ENCODE measurements at places on chromosomes 2 and 18. TPM values are rescaled to one million over a fixed set of nuclear protein-coding genes. Genes with fewer than 3 reads are reported as not detected.

- H3K27ac ChIP-seq: no peak overlapping the region
- no peak for DNase-seq
- H3K27me3 ChIP-seq: no peaks in the 10 kb centered on the region
- H3K4me1 ChIP-seq: no peaks in the 10 kb centered on the region
- no peak overlapping the region for H3K4me3 ChIP-seq
- no peaks in the 10 kb centered on the region for H3K36me3 ChIP-seq
These were observed 122.8 kb upstream of the FHL2 start for GRCh38 chr2:105521616-105522015.

GRCh38 chr2:17867133-17867532 is 11.3 kb upstream of the KCNS3 start:
- no peak overlapping the region for H3K4me3 ChIP-seq
- no peak overlapping the region for H3K27ac ChIP-seq
- no peak for DNase-seq
- no peaks in the 10 kb centered on the region for H3K36me3 ChIP-seq
- H3K27me3 ChIP-seq: no peaks in the 10 kb centered on the region

DNA sequence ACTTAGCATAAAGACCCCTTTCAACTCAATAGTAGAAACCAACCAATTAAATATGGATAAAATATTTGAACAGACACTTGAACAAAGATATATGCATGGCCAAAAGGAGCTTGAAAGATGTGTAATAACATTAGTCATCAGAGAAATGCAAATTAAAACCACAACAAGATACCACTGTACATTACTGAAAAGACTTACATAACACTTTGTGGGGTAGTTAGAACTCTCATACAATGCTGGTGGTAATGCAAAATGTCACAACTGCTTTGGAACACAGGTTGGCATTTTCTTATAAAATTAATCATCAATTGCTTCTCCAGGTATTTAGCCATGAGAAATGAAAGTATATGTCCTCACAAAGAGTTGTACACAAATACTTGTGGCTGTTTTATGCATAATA is 60.7 kb downstream of the TTC27 start:
- H3K27me3 ChIP-seq: no peaks in the 10 kb centered on the region
- no peaks in the 10 kb centered on the region for H3K36me3 ChIP-seq
- H3K4me1 ChIP-seq: no peaks in the 10 kb centered on the region
- no peak overlapping the region for H3K27ac ChIP-seq

Gene KCNG2
- total RNA-seq: 0.41 TPM

Gene ZNF407
- 19.8 TPM for total RNA-seq

DNA sequence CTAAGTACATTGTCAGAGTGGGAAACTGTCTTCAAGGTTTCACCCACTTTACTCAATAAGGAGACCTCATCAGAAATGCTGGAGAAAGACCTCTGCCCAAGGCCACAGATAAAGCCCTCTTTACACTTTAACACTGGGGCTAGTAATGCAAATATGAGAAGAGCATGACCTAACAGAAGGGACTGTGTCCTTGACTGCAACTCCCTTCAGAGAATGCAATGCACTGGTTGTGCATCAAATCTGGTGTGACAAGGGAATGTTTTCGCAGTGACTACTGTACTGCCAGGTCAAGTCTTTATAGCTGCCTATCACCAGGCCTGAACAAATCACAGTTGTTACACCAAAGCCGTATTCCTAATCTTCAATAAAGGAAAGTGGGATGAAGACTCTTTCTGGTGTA is 28.6 kb downstream of the CDH19 start:
- H3K27ac ChIP-seq: no peak overlapping the region
- H3K36me3 ChIP-seq: no peaks in the 10 kb centered on the region
- H3K4me1 ChIP-seq: no peaks in the 10 kb centered on the region
- no peak overlapping the region for H3K4me3 ChIP-seq

GRCh38 chr2:71787476-71788185 is 334.3 kb downstream of the DYSF start:
- H3K36me3 ChIP-seq: no peaks in the 10 kb centered on the region
- peak; percentile 39 for DNase-seq
- no peaks in the 10 kb centered on the region for H3K27me3 ChIP-seq
- peaks cover 16% of the 10 kb centered on the region for H3K4me1 ChIP-seq
- no peak overlapping the region for H3K27ac ChIP-seq

Gene BOLL
- total RNA-seq: not detected

DNA sequence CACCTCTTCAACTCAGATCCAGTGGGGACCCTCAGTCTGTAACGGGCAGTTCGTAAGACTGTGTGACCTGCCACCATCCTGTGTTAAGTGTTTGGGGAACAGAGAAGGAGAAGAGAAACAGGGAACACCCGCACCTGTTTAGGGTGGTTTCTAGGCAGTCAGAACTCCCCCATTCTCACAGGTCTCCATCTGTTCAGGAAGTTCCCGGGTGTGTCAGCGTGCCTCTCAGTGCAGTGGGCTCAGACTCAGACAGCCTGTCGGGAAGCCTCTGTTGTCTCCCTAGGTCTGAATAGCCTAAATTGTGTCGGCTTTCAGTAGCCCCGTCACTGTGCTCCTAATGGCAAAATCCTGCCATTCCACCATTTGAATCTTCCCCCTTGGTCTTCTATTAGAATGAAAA is 256.6 kb downstream of the LOXHD1 start:
- H3K27ac ChIP-seq: no peak overlapping the region
- H3K27me3 ChIP-seq: no peaks in the 10 kb centered on the region
- no peak overlapping the region for H3K4me3 ChIP-seq

- no peaks in the 10 kb centered on the region for H3K36me3 ChIP-seq
- DNase-seq: no peak
- H3K4me3 ChIP-seq: no peak overlapping the region
- no peaks in the 10 kb centered on the region for H3K4me1 ChIP-seq
These were observed 43.0 kb downstream of the EFEMP1 start for GRCh38 chr2:55880416-55881143.

DNA sequence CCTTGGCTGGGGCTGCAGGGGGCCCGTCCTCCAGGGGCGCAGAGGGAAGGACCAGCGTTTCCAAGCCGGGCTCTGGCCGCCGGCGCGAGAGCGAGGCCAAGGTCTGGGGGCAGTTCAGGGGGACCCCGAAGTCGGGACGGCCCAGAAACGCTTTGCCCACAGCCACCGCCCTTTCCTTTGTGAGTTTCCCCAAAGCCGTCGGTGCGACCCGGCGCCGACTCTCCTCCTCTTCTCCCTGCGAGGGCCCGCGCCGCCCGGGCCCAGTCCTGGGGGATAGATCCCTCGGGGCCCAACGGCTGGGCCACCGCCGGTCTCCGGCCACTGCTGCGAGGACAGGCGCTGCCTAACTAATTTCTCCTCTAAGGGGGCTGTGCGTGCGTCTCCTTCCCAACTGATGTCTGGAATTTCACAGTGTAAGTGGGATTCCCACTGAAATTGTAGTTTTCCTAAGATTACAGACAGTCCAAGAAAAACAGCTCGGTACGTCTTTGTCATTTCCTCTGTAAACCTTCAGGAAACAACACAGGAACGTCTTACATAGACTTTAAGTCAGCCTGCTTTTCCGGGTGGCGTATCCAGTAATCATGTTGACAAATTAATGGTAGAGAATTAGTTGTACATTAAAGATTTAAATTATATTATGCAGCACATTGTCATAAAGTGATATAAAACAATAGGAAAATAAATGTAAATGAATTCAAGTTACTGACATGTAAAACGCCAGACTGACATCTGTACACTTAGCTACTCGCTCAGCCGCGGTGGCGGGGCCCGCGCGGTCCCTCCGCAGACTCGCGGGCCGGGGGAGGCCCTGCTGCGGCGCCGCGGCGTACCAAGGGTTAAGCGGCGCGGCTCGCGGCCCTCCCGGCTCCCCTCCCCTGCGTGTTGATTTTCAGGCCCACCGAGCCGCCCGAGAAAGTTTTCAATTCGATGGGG is 139.4 kb upstream of the SIX3 start:
- DNase-seq: no peak
- H3K4me1 ChIP-seq: peaks cover 18% of the 10 kb centered on the region
- H3K4me3 ChIP-seq: no peak overlapping the region
- no peak overlapping the region for H3K27ac ChIP-seq

Gene ASTL
- not detected for total RNA-seq

DNA sequence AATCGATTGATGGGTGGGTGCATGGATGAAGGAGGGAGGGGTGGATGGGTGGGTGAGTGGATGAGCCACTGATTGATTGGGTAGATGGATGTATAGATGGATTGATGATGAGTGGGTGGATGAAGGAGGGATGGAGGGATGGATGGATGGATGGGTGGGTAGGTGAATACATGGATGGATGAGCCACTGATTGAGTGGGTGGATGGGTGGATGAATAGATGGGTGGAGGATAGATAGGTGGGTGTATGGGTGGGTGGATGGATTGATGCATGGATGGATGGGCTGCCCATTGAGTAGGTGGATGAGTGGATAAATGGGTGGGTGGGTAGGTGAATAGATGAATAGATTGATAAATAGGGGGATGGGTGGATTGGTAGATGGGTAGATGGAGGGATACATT is 30.9 kb downstream of the MLPH start:
- no peaks in the 10 kb centered on the region for H3K27me3 ChIP-seq
- no peaks in the 10 kb centered on the region for H3K36me3 ChIP-seq
- H3K27ac ChIP-seq: no peak overlapping the region
- DNase-seq: no peak

DNA sequence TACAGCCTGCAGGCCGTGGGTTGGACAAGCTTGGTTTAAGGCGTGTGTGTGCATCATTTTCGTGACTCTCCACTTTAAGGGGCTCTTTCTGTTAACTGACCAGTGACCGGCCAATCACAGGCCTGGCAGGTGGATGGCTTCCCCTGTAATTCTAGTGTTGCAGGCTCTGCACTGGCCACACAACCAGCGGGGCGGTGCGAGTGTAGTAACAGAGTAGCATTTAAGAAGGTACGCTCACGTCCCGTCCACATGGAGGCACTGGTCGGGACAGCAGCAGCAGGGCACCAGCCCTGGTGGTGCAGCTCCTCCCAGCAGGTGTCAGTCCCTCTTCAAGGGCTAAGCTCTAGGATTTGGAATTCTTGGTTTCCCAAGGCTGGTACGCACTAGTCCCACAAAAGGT is 8.0 kb upstream of the ANO7 start:
- H3K27ac ChIP-seq: no peak overlapping the region
- DNase-seq: no peak
- H3K4me1 ChIP-seq: no peaks in the 10 kb centered on the region
- H3K27me3 ChIP-seq: no peaks in the 10 kb centered on the region

DNA sequence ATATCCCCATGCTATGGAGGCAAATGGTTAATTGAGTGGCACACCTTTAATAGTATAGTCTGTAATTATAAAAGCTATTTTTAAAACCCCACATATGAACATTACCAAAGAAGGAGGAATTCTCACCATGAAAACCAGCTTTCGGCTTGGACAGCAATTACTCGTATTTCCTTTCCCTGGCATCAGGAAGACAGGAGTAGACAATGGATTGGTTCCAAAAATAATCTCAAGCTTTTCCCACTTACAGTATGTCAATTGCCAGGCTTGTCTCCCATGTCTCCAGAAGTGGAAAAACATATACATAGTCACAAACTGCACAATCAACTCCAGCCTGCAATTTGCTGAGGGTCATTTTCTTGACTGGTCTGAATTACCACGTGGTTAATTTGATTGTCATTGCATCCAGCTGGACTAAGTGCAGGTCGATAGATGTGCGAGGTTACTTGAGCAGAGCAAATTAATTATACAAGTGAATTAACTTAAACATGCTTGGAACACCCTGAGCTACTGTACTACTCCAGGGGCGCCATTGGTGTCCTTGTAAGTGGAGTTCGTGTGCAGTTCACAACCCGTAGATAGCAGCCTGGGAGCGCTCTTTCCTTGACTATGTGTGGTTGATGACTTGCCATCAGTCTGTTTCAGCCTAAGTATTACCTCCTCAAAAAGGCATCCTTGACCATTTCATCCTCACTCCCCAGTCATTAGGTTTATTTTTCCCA is 124.3 kb upstream of the PELI1 start:
- DNase-seq: no peak
- H3K4me3 ChIP-seq: no peak overlapping the region
- no peaks in the 10 kb centered on the region for H3K27me3 ChIP-seq
- no peaks in the 10 kb centered on the region for H3K36me3 ChIP-seq

Gene DNAH6
- total RNA-seq: 0.33 TPM

Data from sigmoid colon (tissue), 7 donors.